ENCODE measurements at places on chromosomes 11 and 22. TPM values are rescaled to one million over a fixed set of nuclear protein-coding genes. Genes with fewer than 3 reads are reported as not detected.

The TTC28 gene
- 5.3 TPM for total RNA-seq

The MYOD1 gene
- not detected for total RNA-seq

The PGM2L1 gene
- 0.49 TPM for total RNA-seq

The RBFOX2 gene
- 81.8 TPM for total RNA-seq

The OR8A1 gene
- total RNA-seq = 0.61 TPM

The DGCR2 gene
- 18.9 TPM for total RNA-seq

The OR51B5 gene
- 23.2 TPM for total RNA-seq

The CBLIF gene
- total RNA-seq = not detected

The DCPS gene
- total RNA-seq = 88.9 TPM

The EFCAB6 gene
- 0.26 TPM for total RNA-seq

The ISX gene
- not detected for total RNA-seq

The FGF19 gene
- not detected for total RNA-seq

The OR52I1 gene
- total RNA-seq = not detected

The CASTOR1 gene
- total RNA-seq = 2.6 TPM

The IGF2 gene
- not detected for total RNA-seq

The TPH1 gene
- total RNA-seq = 1.5 TPM

The GSTT2B gene
- total RNA-seq = 0.38 TPM

The SUSD2 gene
- total RNA-seq = 7.4 TPM

The EHF gene
- 0.68 TPM for total RNA-seq

The STX5 gene
- 33.8 TPM for total RNA-seq

The SLC1A2 gene
- total RNA-seq = not detected

The TRIM5 gene
- total RNA-seq = 9.8 TPM

The SERPING1 gene
- not detected for total RNA-seq

The SHISAL1 gene
- 0.75 TPM for total RNA-seq

The BAD gene
- 99.6 TPM for total RNA-seq

The MAPK8IP2 gene
- total RNA-seq = 0.04 TPM

The CST6 gene
- 0.19 TPM for total RNA-seq

The HORMAD2 gene
- total RNA-seq = not detected

The CDCA5 gene
- total RNA-seq = 61.9 TPM

The TRPM5 gene
- not detected for total RNA-seq

The MPPED1 gene
- total RNA-seq = not detected

The IL18 gene
- total RNA-seq = 3.5 TPM

The CRYBA4 gene
- total RNA-seq = not detected

The TMEM132A gene
- total RNA-seq = 63.1 TPM

The LRP5 gene
- 30.6 TPM for total RNA-seq

The GLYAT gene
- not detected for total RNA-seq

The PATE4 gene
- not detected for total RNA-seq

The DDX25 gene
- total RNA-seq = not detected

The OR51I1 gene
- total RNA-seq = 1.0 TPM

The P4HA3 gene
- 0.42 TPM for total RNA-seq

The LRRC4C gene
- total RNA-seq = 0.05 TPM

The OR52E8 gene
- total RNA-seq = not detected

The NFAM1 gene
- not detected for total RNA-seq

The DCHS1 gene
- 1.1 TPM for total RNA-seq

The OR6T1 gene
- not detected for total RNA-seq

All from A375 (cell line).